ENCODE measurements at places on chromosomes 16 and 17.

- DNase-seq = peak; percentile 87
Observed at GRCh38 chr17:75876938-75877751, 1.2 kb downstream of the TRIM47 start.

DNA sequence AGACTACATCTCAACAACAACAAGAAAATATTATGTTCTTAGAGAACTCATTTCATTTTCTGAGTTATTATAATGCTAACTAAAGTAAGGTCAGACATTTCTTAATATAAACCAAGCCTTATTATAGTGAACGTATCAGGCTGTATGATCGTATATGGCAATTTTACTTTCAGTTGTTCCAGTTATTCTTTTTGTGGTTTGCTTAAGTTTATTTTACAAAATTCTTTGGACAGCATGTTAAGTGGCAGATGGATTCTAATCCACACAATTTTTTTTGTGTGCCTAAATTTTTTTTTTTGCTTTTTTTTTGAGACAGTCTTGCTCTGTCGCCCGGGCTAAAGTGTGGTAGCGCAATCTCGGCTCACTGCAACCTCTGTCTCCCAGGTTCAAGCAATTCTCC, 59.0 kb downstream of the VMP1 start:
- DNase-seq = no peak

DNA sequence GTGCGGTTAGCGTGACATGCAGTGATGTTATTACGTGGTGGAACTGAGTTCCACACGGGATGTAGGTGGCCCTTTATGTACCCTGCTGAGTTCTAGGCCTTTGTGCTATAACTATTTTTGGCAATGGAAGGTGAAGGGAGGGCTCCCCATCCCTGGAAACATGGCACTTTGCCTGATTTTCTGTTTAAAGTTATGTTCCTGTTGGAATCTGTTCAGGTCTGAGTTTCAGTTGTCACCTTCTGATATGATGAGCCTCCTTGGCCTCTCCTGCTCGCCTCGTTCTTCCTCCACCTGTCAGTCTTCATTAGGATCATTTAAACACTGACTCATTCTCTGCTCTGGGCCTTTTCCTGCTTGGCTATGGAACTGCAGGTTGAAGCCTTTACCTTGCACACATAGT, 200.6 kb downstream of the FTO start:
- no peak for DNase-seq

GRCh38 chr17:16521070-16521727, 29.2 kb upstream of the LRRC75A start:
- peak; percentile 83 for DNase-seq

DNA sequence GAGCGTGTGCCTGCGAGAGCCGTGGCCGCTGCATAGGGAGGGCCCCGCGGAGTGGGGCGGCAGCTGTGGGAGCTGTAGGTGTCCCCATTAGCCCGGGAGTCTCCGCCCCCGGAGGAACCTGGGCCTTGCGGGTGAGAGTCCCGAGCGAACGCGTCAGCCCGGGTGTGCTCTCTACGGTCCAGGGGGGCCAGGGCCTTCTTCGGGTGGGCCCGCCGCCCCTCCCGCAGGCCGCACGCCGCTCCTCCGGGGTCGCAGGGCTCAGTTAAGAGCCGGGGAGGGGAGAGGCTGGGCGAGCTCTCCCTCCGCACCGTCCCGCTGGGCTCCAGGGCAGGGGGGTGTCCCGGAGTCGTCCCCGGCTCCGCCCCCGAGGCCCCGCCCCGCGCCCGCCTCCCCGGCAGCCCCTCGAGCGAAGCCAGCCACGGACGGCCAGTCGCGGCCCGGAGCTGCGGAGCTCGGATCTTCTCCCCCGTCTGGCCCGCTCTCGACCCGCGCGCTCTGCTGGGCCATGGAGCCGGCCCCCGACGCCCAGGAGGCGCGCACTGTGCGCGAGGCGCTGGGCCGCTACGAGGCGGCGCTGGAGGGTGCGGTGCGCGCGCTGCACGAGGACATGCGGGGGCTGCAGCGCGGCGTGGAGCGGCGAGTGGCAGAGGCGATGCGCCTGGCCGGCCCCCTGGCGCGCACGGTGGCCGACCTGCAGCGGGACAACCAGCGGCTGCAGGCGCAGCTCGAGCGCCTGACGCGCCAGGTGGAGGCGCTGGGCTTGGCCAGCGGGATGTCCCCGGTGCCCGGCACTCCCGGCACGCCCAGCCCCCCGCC, at the start of gene SMTNL2:
SMTNL2 (plus strand) TSS at position 429 of the 816 bp plus-strand sequence; CDS start at position 506, 77 bp downstream.
- no peak for DNase-seq

GRCh38 chr17:62676952-62677596, 49.6 kb downstream of the MRC2 start:
- no peak for DNase-seq

- DNase-seq = no peak
Observed at GRCh38 chr17:74541176-74542111, 4.5 kb downstream of the CD300C start.

DNA sequence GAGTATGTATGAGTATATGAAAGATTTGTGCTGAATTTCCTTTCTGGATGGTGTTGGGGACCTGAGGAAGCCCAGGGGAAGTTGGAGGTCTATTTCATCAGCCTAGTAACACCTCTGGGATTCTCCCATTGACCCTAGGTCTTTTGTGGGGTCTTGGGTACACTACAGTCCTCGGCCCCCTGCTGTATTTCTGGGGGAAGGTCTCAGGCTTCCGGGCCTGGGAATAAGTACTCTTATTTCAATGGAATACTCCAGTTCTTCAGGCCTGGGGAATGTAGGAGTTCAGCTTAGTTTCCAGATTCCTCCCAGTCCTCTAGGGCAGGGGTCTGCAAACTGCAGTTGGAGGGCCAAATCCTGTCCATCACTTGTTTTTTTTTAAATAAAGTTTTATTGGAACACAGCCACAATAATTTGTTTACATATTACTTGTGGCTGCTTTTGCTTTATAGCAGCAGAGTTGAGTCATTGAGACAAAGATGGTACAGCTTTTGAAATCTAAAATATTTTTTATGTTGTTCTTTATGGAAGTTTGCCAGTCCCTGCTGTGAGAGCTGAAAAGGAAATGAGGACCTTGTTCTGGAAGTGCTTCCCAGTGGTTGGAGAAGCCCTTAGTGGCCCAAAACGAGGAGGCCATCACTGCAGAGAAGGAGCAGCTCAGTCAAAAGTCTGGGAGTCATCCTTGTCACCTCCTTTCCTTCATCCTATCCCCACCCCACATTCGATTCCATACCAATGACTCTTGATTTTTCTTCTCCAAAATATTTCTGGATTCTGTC, 142.5 kb upstream of the HS3ST2 start:
- DNase-seq = peak; percentile 16

DNA sequence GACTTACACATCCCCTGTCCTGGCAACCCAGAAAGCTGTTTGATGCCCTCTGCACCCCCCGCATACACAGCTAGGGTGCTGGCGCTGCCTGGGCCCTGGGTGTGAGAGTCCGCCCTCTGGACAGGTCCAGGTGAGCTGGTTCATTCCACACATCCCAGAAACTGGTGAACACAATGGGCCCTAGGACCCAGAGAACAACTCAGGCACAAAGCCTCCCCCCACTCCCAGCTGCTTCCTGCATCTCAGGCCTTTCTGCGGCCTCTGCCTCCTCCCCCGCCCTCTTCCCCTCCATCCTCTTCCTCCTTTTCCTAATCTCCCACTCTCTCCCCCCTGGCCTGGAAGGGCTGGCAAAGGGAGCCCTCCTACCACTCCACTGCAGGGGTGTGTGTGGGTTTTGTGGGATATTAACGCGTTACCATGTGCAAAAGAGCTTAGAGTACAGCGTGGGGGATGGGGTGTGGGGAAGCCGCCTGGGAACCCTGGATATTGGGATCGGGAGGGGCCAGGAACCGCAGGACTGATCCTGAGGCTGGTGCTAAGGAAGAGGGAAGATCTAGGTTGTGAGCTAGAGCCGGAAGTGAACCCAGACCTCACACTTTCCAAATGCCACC, 1.6 kb upstream of the PPP1R9B start:
- peak; percentile 92 for DNase-seq

- DNase-seq = no peak
Observed at GRCh38 chr16:79168321-79168720, 432.2 kb downstream of the MAF start.

GRCh38 chr17:44914148-44914547, 1.2 kb downstream of the GFAP start:
- DNase-seq = no peak

- no peak for DNase-seq
Observed at GRCh38 chr16:23949630-23950290, 114.0 kb downstream of the PRKCB start.

DNA sequence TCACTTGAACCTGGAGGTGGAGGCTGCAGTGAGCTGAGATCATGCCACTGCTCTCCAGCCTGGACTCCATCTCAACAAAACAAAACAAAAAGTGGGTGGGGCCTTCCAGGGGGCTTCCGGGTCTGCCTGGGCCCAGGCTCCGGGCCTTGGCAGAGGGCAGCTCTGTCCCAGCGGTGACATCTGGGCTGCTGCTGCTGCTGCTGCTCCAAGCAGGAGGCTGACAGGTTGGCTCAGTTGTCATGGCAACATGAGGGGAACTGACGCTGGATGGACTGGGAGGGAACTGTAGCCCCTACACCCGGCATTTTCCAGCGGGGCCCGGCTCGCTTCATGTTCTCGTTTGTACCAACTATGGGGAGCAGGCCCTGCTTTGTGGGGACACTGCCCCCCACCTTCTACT, 4.0 kb downstream of the BAIAP3 start:
- DNase-seq = no peak

DNA sequence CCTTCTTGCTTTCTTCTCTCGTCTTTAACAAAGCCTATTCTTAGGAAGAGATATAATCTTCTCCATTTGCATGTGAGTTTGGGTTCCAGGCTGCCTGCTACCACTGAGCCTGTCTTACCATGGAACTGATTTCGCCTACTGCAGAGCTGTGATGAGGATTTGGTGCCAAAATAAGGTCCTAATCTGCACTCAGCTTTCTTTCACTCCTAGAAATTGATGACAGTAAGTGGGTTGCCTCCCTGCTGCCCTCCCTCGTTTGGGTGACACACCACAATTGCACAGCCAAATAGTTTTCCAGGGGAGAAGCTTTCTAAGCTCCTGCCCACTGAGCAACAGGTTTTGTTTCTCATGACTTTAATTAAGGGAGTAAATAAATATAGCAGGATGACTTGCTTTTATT, 25.1 kb upstream of the ASIC2 start:
- DNase-seq = no peak

GRCh38 chr16:17476414-17477259, 5.9 kb upstream of the XYLT1 start:
- DNase-seq = peak; percentile 76

GRCh38 chr17:80316431-80316830, 55.8 kb downstream of the RNF213 start:
- no peak for DNase-seq

DNA sequence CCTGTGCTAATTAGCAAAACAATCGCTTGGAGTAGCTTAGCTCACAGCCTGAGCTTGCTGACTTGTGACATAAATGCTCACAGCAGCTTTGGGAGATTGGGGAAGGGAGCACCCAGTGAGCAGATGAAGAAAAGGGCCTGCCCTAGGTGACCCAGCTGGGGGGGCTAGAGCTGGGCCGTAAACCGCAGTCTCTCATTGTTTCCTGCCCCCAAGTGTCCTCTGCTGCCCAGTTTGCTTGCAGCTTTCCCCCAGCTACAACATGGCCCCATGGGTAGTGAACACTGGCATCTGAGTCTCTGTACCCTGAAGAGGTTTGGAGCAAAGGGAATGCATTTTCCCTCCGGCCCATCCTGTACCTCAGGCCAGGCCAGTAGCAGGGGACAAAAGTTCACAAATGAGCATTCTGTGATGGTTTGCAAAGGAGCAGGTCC, 349.4 kb downstream of the SLC39A11 start:
- DNase-seq = no peak

GRCh38 chr17:9521062-9521461, 54.6 kb downstream of the STX8 start:
- no peak for DNase-seq

- no peak for DNase-seq
Observed at GRCh38 chr17:11565591-11565990, 32.7 kb upstream of the DNAH9 start.

DNA sequence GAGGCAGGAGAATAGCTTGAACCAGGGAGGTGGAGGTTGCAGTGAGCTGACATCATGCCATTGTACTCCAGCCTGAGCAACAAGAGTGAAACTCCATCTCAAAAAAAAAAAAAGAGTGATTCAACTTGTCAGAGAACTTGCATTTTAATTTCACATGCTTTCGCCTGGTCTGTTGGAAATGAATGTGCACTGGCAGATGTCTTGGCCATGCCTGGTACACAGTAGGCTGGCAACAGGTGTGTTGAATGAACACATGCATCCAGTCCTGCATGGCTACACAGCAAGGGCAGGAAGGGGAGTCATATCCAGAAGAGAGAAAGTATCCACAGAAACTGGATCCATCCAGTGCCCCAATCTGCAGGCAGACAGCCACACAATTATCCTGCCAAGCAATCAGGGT, 11.5 kb downstream of the COG4 start:
- no peak for DNase-seq

DNA sequence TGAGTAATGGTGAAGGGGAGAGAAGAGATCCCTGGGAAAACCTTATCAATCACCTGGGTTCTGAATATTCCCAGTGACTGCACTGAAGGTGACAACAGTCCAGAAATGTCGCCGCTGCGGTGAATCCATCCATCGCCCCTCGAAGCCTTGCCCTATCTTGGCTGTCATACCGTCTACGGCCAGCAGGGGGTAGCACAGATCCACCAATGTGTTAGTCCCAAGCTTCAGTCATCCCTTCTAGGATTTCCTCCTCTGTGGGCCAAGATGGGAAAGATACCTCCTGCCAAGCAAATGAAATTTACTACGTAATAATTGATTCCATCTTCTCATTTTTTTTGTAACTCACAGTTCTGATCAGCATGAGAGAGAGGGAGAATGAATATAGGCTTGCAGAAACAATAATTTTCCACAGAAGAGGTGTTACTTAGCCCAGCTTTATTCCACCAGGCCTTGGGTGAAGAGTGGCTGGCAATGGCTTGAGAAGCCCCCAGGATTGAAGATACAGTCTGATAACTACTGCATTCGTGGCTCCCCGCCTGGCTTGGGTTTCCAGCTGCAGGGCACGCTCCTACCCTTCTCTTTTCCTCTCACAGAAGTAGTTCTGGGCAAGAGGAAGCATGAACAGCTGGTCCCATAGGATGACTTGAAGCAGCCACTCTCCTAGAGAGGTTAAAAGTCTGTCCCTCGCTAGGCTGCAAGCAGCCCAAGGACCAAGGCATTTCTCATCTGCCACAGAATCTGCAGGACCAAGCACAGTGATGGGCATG, 2.6 kb upstream of the FMNL1 start:
- peak; percentile 81 for DNase-seq

- DNase-seq = peak; percentile 6
Observed at GRCh38 chr17:57016764-57017116, 38.8 kb downstream of the SCPEP1 start.

- DNase-seq = no peak
Observed at GRCh38 chr16:56231-56927, 2.8 kb downstream of the SNRNP25 start.

- no peak for DNase-seq
Observed at GRCh38 chr16:85215478-85216118, 103.3 kb upstream of the CIBAR2 start.

GRCh38 chr17:36808180-36808661, 129.1 kb upstream of the LHX1 start:
- no peak for DNase-seq

GRCh38 chr17:33086878-33087277, 95.2 kb downstream of the SPACA3 start:
- DNase-seq = no peak

- peak; percentile 75 for DNase-seq
Observed at GRCh38 chr16:720447-720989, 428 bp upstream of the ANTKMT start.

All from fibroblast of skin of right biceps (primary cell).